GF-D8 (cell line): ENCODE measurements at places on chromosomes 3 and 15.
A peak's percentile ranks its signal among the peaks of the same experiment; 100 is the strongest.

DNA sequence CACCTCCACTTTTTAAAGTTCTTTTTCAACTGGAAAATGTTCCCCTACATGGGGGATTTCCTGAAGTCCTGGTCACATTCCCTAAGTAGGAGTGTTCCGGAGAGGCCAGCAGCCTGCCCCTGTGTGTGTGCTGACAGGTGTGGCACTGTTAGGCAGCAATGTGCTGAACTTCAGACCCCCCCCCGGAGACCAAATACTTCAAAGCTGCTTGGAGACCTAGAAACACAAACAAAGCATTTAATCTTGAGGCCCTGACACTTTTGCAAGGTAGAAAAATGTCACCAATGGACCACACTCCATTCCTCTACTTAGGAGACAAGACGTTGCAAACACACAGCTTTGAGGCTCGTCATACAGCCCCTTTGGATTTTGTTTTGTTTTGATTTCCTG lies 259.6 kb upstream of the CTNNB1 start:
- no peak for DNase-seq

GRCh38 chr3:48507256-48508061 lies 3.5 kb upstream of the SHISA5 start:
- peak; percentile 27 for DNase-seq

- DNase-seq: no peak
These were observed 115.6 kb upstream of the MANF start for GRCh38 chr3:51269466-51269865.

DNA sequence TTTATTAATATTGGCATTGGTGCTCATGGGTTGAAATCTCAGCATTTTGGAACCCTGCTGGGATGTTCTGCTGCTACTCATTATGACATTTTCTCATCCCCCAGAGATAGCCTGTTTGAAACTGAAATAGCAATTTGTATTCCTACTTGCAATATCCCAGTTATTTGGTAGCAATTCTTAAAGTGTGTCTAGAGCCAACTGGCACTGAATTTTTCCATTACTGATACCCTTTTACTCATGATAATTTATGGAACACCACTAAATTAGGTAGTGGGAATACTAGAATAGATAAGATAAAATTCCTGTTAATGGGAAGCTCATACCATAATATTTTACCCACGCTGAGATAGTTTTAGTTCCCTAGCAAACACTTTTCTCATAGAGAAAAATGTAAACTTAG lies 309.3 kb downstream of the SV2B start:
- DNase-seq: no peak

GRCh38 chr3:111605493-111605892 lies 10.3 kb upstream of the ZBED2 start:
- no peak for DNase-seq

GRCh38 chr15:86115145-86115801 lies 35.6 kb downstream of the AGBL1 start:
- no peak for DNase-seq

DNA sequence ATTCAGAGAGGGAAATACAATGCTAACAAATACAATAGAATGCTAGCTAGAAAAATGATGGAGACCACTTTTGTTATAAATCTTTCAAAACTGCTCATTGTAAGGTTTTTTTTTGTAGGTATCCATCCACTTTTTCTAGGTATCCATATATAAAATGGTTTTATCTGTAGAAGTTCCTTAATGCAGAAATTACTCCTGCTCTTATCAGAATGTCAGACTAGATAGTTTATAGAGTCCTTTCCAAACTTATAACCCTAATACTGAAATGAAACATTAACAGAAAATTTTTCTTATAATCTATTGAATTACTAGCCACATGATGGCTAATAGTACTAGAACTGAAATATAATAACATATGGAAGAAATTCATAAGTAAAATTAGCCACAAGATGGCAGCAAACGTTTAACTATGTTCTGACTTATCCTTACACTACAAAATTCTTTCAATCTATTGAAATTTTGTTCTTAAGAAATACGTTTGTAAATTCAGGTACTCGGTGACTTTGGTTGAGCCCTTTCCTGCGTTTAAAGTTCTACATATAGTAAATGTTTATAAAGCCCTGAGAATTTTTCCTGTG lies 58.5 kb downstream of the ECT2 start:
- DNase-seq: peak; percentile 7

DNA sequence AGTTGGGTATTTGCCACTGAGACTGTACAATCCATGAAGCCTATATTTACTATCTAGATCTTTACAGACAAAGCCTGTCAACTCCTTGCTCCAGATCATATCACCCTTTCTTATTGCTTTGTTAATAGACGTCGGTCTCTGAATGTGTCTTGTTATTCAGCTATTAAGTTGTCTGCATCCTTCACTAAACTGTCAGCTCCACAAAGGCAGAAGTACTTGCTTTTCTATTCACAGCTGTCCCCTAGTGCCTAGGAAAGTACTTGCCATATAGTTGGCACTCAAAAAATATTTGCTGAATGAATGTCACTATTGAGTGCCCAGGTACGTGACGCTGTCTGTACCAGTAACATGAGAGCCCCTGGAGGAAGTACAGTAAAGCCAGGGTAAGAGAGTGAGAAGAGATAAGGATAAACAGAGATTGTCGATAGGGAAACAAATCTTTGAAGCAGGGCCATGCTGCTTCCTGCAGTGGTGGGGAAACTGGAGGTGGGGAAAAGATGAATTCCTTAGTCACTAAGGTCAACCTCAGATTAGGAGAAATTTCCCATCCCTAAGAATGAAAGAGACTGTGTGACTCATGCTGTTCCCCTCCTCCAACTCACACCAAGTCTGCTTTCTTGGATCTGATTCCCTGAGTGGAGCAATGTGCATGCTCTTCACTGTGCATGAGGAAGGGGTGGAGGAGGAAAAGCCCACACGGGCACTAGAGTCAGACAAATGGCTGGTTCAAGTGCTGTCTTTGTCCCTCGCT lies 36.3 kb downstream of the PRICKLE2 start:
- no peak for DNase-seq

GRCh38 chr3:148815316-148816110 lies 12.1 kb upstream of the CPB1 start:
- DNase-seq: no peak

GRCh38 chr3:129226374-129226773 lies 23.0 kb upstream of the COPG1 start:
- DNase-seq: peak; percentile 29

GRCh38 chr3:39468108-39468436 lies 592 bp downstream of the MOBP start:
- no peak for DNase-seq

GRCh38 chr3:99410789-99411311 lies 227.5 kb upstream of the COL8A1 start:
- DNase-seq: no peak
